ENCODE measurements at places on chromosomes 12 and 14. TPM values are rescaled to one million over a fixed set of nuclear protein-coding genes. Genes with fewer than 3 reads are reported as not detected.

The FAM90A1 gene
- total RNA-seq: not detected

The IFNG-AS1 gene
- not detected for total RNA-seq

The KRT6A gene
- 0.76 TPM for total RNA-seq

The NUAK1 gene
- total RNA-seq: 120 TPM

The LRP1-AS gene
- not detected for total RNA-seq

The CPNE6 gene
- total RNA-seq: not detected

The IL31 gene
- not detected for total RNA-seq

The KLRF1 gene
- total RNA-seq: 0.16 TPM

The KRT4 gene
- not detected for total RNA-seq

The EID3 gene
- total RNA-seq: 17.6 TPM

The RNU4-1 gene
- total RNA-seq: not detected

The PLBD1 gene
- total RNA-seq: 1.3 TPM

The ARHGEF25 gene
- total RNA-seq: under 0.01 TPM

The OTOGL gene
- 0.16 TPM for total RNA-seq

The HPD gene
- total RNA-seq: not detected

The BEST3 gene
- total RNA-seq: not detected

The RPGRIP1 gene
- 0.19 TPM for total RNA-seq

The CISTR gene
- not detected for total RNA-seq

The BIN2 gene
- not detected for total RNA-seq

The TMEM117 gene
- total RNA-seq: 1.9 TPM

The SGPP1 gene
- total RNA-seq: 6.5 TPM

The RIMBP2 gene
- not detected for total RNA-seq

The BMAL2 gene
- total RNA-seq: 21.5 TPM

The GNS gene
- total RNA-seq: 285 TPM

The TMEM63C gene
- total RNA-seq: 0.65 TPM

The RPS6KA5 gene
- total RNA-seq: 3.1 TPM

The KRT2 gene
- total RNA-seq: not detected

The ESPL1 gene
- total RNA-seq: 9.4 TPM

The DPY19L2 gene
- total RNA-seq: 3.2 TPM

The KLHL33 gene
- total RNA-seq: under 0.01 TPM

Measured in bladder microvascular endothelial cell (primary cell).